ENCODE measurements at places on chromosomes 7 and 10.

DNA sequence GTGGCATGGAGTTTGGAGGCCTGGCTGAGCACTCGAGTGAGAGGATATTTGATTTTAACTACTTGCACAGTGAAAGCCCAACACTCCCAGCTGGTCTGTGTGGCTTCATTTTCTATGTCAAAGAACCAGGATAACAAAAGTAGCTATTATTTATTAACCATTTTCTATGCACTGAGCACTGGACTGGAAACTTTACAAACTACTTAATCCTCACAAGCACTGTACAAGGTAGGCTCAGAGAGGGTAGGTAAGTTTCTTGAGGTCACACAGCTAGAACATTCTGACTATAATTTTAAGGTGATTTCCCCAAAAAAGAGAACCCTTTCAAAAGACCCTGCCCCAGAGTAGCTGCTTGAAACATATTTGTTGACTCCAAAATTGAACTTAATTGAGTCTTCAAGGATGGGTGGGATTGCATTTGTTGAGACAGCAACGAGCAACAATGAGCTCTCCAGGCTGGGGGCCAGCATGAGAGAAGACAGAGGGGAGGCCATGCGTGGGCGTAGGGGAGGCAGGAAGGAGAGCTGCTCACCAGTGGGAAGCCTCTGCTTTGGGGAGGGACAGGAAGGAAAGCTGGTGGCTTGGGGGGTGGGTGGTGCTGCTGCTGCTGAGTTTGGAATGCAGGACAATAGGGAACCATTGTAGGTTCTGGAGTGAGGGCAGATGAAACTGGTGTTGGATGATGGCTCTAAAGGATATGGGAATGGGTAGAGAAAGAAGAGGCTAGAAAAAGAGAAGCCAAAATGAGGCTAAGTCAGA, 31.5 kb downstream of the FAM241B start:
- no peak for DNase-seq

DNA sequence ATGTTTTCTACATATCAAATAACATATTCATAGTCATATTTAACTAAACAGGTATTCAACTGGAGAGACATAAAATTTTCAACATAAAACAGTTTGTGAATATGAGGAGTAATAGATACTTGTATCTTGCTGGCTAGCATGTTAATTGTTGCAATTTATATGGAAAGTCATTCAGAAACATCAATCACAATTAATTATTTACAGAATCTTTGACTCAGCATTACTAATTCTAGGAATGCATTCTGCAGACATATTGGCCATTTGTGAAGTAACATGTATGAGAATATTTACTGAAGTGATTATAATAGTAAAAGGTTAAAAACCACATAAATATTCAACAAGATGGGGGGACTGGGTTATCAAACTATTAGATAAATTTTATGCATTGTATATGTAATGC, 203.7 kb downstream of the TSPAN12 start:
- no peak for DNase-seq

DNA sequence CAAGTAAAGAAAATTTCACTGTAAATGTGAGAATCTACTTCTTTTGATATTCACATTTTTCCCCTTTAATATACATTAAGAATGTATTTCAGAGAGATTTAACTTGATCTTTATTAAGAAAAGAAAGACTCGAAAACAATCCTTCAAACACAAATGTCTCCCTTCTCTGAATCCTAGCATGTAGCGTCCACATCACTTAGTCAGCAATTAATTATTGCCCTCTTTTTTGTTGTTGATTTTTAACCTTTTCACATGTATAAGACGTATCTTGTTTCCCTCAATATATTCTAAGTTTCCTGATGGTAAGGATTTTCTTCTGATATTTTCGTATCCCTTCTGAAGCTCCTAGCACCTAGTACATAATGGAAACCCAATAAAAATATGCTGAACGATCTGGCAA, 6.6 kb downstream of the PDE1C start:
- DNase-seq = no peak

DNA sequence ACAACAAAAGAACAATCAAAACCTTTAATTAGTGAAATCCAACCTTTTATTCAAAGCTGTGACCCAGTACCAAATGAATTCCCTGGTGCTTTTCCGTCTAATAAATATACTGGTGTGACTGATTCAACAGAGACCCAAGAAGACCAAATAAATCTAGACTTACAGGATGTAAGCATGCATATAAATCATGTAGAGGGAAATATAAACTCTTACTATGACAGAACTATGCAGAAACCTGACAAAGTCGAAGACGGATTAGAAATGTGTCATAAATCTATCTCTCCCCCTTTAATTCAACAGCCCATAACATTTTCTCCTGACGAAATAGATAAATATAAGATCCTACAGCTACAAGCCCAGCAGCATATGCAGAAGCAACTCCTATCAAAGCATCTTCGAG, 540.6 kb upstream of the TEX47 start:
- no peak for DNase-seq

DNA sequence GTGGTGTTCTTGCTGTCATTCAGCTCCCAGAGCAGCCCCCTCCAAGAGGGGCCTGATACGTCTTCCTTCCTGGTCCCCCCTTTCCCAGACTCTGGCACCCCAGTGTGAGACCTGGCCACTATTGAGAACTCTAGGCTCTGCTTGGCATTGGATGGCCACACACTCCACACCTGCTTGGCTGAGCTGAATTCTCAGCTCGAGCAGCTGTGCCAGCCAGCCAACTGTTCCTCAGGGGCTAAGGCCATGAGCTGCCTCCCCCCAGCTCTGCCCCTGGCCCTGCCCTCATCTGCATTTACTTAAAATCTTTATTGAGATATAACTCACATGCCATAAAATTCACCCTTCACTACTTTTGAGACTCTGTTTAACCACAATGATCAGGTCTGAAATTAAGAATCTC, 6.7 kb downstream of the TLL2 start:
- DNase-seq = no peak

- peak; percentile 28 for DNase-seq
Observed at GRCh38 chr7:142153400-142153799, 41.9 kb downstream of the MGAM2 start.

DNA sequence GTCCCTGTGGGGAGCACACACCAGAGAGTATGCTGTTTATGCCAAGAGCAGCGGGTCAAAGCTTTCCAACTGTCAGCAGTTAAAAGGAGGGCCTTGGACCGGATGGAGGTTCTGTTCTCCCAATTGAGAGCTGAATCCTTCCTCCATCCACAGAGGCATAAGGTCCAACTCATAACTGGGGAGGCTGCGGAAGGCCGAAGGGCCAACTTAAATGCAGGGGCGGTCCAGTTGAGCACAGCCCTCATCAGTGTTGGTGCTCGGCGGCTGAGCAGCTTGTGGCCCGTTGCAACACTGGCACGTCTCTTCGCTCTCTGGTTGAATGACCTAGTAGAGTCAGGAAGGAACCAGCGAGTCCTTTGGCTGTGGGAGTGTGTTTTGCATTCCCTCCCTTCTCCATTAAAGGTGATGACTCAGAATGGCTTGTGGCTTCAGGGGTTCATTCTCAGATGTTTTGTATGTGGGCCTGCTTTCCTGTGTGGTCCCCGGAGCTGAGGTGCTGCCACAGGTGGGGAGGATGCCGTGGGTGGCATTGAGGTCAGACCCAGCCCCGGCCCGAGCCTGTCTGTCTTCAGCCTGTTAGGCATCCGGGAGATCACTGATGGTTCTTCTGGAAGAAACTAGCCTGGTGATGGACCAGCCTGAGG, 44.8 kb upstream of the DMBT1 start:
- peak; percentile 71 for DNase-seq

GRCh38 chr7:50953303-50953702, 170.6 kb upstream of the GRB10 start:
- DNase-seq = no peak

DNA sequence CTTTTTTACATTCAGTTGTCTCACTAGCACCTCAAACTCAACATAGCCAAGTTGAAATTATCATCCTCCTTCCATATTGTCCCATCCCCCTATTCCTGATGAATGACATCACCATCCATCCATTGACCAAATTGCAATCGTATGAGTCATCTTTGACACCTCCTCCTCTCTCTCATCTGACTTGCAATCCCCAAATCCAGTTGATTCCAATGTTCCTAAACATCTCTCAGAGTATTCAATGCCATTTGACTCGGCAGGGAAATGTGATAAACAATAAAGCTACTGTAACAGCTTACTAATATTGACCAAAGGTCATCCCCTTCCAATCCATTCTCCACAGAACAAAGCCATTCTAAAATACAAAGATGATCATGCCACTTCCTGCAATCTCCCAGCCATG, 1047.8 kb downstream of the NRG3 start:
- DNase-seq = peak; percentile 33

- no peak for DNase-seq
Observed at GRCh38 chr7:20432071-20432470, 101.4 kb downstream of the ITGB8 start.

DNA sequence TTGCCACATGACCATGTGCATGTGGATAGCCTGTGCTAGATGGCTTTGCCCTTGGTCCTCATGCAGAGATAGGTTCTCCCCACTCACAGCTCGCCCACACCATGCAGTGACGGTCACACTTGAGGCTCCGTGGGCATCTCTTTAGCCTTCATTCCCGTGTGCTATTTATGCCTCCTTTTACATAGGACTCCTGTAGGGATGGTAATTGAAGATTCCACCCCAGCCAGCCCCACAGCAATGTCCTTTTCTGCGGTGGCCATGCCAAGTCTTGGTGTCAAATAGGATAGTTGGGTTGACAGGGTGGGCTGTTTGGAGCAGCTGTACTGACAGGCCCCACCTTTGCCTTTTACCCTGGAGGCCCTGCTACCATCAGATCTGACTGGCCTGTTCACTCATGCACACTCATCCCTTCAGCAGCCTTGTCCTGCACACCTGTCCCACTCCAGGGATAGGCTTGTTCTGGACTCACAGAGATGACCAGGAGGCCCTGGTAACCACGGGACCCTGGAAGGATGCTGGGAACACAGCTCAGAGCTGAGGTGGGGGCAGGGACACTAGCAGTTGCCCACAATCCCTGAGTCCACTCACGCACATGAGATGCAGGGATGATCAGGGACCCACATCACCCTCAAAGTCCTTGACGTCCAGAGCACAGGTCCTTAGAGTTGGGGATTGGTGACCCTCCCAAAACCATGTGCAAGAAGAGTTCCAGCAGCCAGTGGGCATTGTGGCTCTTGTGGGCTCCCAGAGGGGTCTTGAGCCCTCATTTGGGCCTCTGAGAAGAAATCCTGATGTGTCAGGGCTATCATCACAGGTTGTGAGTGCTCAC, 71.2 kb downstream of the ADCY1 start:
- no peak for DNase-seq

DNA sequence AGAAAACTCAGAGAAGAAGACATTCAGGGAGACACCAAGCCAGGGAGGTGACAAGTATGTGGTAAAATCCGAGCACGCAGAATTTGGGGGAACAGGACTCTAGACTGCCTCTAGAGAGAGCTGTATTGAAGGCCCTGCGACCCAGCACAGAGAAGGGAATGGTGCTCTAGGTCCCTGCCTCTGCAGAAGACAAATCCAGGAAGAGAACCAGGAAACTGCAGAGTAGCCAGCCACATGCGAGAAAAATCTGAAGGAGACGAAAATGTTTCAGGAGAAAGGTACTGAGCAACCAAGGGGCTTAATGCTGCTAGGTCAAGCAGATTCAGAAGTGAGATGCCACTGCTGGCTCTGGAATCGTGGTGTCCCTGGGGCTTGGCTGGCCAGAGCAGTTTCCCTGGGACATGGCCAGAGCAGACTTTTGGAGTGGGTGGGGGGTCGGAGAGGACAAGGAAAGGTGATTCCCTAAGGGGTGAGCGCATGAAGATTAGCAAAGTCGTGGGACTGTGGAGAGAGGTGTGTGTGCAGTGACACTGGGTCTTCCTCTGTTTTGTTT, 158.0 kb upstream of the KLF6 start:
- DNase-seq = no peak

DNA sequence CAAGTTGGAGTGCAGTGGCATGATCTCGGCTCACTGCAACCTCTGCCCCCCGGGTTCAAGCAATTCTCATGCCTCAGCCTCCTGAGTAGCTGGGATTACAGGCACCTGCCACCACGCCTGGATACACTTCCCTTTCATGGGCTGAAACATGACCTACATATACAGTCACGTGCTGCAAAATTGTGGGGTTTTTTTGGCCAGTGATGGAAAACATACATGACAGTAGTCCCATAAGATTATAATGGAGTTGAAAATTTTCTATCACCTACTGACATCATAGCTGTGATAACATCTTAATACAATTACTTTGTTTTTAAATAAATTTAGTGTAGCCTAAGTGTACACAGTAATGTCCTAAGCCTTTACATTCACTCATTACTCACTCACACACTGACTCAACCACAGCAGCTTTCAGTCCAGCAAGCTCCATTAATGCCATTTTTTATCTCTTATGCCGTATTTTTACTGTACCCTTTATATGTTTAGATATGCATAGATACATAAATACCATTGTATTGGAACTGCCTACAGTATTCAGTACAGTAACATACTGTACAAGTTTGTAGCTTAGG, 79.9 kb upstream of the TMEM196 start:
- no peak for DNase-seq

GRCh38 chr10:124035306-124035927, 58.0 kb downstream of the CHST15 start:
- no peak for DNase-seq

DNA sequence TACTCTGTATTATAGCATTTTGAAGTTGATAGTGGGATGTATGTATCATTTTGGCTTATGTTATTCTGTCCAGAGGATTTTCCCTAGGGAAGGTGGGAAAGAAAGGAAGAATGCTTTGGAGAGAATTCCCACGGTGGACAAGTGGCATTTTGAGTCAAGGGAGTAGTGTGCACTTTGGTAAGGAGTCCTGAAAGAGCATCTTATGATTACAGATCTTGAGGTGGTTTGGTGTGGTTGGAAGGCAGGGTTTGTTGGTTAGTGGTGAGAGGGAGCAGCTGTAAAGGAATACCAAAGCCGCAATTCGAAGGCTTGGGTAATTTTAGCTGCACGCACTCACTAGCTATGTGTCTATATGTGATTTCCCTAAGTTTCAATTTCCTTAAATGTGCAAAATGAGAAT, 16.1 kb downstream of the CCSER2 start:
- DNase-seq = no peak

DNA sequence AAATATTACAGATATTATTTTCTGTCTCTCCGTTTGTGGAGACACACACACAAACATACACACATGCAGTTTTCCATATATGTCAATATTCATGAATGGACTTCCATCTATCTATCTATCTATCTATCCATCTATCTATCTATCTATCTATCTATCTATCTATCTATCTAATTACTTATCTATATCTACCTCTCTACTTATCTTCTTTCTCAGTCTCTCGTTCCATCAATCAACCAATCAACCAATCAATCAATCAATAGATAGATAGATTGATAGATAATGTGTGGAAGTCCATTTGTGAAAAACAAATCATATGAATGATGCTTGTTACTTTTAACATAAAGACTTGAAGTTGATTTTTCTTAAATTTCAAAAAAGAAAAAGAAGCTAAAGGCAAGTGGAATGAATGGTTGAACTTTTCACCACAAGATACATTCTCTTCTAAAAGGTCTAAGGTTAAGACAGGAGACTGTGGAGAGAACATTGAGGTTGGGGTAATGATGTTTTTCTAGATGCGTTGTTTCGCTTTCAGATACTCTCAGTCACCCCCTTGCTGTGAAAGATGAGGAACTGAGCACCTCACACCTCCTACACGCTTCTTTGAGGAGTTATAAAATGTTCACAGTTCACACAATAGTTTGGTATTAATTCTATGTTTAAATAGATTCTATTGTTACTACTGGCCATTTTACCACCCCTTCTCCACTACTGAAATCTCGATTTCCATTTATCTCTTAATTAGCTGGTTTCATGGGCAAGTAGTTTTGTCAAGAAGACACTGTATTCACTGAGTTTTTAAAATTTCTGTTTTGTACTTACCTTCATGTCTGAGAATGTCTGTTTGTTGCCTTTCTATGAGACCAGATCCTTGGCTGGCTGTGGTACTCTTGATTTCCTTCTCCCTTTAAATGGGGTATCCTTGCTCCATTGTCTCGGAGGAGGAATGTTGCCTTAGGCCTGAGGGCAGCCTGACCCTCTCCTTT, 114.1 kb downstream of the EMX2 start:
- no peak for DNase-seq
